Cortex of kidney (tissue), 1 donor: ENCODE measurements at places on chromosomes 4 and X.

- DNase-seq = no peak
These were observed 37.1 kb upstream of the HERC6 start for GRCh38 chr4:88341227-88342192.

- no peak for DNase-seq
These were observed 41.5 kb upstream of the PTCHD1 start for GRCh38 chrX:23292988-23293651.

- no peak for DNase-seq
These were observed 166.9 kb upstream of the PCDH10 start for GRCh38 chr4:132982151-132982550.

DNA sequence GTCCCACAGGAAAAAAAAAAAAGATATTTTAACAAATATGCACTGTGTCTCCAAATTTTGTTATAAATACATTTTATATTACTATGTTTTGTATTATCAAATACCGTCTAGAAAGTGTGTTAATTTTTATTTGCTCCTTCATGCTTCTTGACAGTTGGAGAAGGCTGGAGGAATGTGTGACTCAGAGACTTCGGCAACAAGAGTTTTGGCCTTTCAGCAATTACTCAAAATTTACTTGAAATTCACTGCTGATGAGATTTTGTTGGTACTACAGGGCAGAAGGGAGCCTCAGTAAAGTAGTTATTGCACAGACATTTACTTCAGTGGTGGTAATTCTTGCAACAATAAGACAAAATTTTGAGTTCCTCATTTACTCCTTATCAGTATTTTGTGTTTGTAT lies 2164.0 kb downstream of the PCDH7 start:
- DNase-seq = no peak

DNA sequence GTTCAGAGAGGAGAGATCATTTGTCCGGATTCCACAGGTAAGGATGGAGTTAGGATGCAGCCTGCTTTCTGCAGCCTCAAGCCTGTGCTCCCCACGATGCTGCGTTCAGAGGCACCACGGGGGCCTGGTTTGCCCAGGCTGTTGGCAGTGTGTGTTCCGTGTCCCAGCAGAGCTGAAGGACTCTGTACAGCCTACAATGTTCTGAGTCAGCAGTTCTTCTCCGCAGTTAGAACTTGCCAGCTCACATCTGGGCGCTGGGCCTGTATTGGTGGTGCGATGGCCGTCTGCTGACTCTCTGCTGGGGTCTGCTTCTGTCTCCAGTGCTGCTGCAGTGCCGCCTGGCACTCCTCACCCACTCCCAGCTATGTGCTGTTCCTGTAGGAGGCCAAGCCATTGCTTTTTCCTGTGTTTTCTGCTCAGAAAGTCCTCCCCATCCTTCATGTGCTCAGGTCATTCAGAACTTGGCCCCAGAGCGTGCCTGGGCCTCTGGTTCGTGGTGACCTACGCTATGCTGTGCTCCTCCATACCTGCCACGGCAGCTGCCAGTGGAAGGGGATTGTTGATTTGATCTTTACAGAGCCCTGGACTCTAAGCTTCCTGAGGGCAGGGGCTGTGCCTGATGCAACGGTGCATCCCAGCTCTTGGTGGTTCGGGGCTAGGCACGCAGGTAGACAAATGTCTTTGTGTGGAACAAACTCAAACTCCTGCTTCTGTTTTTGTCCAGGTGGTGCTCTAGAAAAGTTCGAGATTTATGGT lies 42.6 kb upstream of the TADA2B start:
- no peak for DNase-seq

GRCh38 chr4:97300561-97300960 lies 842.7 kb downstream of the STPG2 start:
- no peak for DNase-seq

DNA sequence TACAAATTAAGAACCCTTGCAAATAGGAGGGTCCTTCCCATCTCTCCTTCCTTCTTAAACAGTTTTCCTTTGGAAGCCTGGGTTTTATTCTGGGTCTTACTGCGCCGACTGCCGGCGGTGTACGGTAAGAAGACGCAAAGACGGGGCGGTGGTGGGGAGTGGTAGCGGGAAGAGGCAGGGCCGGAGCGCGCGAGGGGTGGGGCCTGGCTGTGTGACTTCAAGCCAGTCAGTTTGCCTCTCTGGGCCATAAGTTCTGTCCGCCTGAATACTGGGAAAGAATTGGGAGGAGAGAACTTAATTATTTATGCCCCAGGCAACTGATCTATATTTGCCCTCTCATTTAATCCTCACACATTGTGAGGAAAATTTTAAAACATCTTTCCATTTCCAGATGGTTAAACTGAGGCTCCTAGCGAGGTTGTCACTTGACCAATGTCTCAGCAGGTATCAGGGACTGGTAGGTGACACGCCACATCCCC lies 726 bp upstream of the KANTR start:
- DNase-seq = no peak

GRCh38 chr4:133969202-133969848 lies 232.3 kb downstream of the PABPC4L start:
- no peak for DNase-seq

DNA sequence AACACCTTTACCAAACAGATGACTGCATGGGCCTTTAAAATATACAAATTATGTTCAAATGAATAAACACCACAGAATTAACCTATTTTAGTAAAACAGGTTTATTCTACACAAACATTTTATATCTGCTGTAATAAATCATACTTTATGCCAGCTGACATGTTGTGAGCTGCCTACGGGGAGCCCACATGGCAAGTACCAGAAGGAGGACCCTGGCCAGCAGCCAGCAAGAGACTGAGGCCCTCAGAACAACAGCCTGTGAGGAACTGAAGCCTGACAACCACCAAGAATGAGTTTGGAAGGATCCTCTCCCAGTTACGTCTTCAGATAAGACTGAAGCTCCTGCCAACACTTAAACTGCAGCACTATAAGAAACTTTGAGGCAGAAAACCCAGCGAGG lies 377.0 kb downstream of the PDGFC start:
- DNase-seq = no peak

GRCh38 chrX:79231662-79232061 lies 87.2 kb downstream of the GPR174 start:
- DNase-seq = no peak

DNA sequence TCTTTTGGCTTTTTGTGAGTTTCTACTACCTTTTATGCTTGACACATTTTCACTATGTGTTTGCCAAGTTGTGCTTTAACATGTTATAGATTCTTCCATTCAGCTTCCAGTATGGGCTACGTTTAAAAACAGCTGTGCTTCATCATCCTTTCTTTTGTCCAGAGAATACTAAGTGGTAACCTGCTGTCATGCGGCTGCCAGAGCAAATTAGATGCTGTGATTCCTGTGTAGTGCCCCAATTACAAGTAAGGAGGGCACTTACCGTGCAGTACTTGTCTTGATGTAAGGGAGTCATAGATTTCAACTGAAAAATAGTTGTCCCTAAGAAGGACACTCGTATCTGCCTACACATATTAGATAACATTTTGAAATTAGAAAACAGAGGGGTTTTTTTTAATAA lies 531.8 kb upstream of the GALNTL6 start:
- no peak for DNase-seq

DNA sequence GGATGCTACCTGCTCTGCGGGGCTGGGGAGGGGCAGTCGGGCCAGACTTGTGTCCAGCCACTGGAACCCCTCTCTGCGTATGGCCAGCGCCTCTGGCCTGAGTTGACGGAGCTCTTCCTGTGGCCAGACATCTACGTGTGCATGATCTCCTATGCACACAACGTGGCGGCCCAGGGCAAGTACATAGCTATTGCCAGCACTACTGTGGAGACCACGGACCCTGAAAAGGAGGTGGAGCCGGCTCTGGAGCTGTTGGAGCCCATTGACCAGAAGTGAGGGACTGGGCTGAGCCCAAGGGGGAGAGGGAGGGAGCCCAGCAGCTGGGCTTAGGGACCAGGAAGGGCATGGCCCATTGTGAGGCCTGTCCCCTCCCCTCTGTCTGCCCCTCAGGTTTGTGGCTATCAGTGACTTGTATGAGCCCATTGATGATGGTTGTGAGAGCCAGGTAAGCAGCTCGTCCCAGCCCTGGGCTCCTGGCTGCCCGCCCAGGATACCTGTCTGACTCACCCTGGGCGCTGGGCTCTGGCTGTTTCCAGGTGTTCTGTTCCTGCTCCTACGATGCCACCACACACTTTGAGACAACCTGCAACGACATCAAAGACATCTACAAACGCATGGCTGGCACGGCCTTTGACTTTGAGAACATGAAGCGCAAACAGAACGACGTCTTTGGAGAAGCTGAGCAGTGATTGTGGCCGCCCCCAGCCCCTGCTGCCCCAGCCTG lies 1.8 kb upstream of the FAM50A start:
- DNase-seq = no peak

DNA sequence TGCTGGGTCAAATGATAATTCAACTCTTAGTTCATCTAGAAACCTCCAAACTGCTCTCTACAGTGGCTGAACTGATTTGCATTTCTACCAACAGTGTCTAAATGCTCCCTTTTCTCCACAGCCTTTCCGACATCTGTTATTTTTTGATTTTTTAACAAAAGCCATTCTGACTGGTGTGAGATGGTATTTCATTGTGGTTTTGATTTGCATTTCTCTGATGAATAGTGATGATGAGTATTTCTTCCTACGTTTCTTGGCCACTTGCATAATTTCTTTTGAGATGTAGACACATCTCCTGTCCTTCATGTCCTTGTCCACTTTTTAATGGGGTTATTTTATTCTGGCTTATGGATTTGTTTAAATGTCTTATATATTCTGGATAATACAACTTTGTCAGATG lies 298.2 kb upstream of the ARSJ start:
- DNase-seq = no peak

- no peak for DNase-seq
These were observed 56.1 kb downstream of the KLHL5 start for GRCh38 chr4:39118034-39118658.

DNA sequence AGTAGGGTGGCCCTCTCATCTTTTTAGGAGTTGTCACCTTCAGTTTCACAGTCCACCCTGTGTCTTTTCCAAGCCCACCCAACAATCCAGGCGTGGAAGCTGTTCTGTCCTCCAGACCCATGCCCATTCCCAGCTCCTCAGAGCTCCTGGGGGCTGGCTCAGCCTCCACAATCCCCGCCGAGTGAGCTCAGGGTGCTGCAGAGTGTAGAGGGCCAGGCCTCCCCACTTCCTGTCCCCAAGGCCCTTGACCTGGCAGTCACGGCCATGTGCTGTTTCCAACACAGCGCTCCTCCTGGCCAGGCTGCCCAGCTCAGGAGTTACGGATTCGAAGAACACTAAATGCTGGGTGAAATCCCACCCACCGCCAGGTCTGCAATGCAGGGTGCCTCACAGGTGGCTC lies 31.8 kb downstream of the PDHA1 start:
- no peak for DNase-seq

GRCh38 chr4:3115637-3116270 lies 41.3 kb downstream of the HTT start:
- no peak for DNase-seq

DNA sequence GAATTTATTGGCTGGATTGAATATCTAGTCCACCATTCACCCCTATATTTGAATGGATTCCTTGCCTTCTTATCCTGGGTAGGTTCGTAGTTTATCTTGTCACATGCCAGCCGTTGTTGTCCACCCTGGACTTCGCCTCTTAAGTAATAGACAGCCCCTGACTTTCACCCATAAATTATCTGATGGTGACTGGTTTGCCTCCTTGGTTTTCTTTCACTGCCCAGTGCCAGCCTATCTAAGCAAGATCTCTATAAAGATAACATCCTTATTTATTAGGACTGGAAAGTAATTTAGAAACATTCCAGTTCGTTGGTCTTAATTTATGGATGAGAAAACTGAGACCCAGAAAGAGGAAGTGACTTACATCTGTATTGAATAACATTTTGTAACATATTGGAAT lies 410.3 kb downstream of the RPA4 start:
- no peak for DNase-seq

- no peak for DNase-seq
These were observed 57.1 kb downstream of the ELF4 start for GRCh38 chrX:130053236-130053635.

DNA sequence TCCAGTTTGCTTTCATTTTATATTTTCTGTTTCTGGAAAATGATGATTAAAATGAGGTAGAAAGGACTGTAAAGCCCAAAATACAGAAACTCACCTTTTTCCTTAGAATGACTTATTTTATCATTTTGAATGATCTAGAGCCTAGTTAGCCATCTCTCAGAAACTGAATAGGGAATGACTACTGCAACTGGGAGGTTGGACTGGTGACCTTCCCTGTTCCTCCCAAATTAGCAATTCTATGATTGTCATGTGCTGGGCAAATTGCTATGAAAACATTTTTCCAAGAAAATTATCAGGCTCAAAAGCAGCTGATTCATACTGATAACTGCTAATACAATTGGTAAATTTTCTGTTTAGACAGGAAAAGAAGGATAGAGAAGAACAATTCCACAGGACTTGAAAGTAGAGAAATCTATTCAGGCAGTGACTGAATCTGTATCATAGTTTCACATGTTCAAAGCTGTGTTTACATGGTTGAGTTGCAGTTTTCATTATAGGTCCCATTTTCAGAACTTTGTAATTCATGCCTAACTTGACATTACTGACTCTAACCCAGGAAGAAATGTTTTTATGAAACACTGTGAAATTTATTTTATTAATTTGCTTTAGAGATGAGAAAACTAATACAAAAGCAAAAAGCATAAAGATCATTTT lies 43.4 kb upstream of the SEC24B start:
- DNase-seq = no peak

DNA sequence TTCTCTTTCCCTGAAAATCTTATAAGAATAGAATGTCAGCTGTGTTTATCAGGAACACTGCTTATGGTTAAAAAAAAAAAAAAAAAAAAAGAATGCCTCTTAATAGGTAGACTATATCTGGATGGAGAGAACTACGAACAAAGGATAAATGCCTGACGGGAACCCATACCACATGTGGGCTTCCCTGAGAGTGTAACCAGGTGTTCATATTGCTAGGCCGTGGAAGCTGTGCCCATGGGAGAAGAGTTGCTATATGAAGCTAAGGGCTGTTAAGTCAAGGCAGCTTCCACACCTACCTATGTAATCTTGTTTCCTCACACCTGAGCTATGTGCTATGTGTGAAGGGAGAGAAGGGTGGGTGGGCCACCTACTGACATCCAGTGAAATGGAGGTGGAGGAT lies 27.3 kb downstream of the TMEM184C start:
- DNase-seq = no peak

DNA sequence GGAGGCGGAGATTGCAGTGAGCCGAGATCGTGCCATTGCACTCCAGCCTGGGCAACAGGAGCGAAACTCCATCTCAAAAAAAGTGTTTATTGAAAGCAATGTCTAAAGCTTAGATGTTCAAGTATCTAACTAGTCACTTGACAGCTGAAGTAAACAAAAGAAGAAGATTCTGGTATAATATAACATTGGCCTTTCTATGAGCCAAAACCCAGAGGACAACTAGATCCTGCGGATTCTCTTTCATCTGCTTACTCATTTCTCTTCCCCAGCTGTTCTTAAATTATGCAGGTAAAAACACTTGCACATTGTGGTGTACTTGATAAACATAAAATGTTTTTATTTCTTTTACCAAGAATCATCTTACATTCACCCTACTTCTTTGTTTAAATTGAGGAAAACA lies 24.1 kb upstream of the AREG start:
- DNase-seq = no peak

GRCh38 chrX:13188731-13189309 lies 131.0 kb downstream of the ATXN3L start:
- DNase-seq = no peak
